ENCODE measurements at places on chromosomes 2 and 18. TPM values are rescaled to one million over a fixed set of nuclear protein-coding genes. Genes with fewer than 3 reads are reported as not detected.

The RAB6C gene
- total RNA-seq, result not detected

The POTEI gene
- total RNA-seq, result 0.01 TPM

The EPB41L3 gene
- total RNA-seq, result 0.02 TPM

The ARHGEF4 gene
- total RNA-seq, result 11.0 TPM
